Stimulated activated CD8-positive, alpha-beta memory T cell treated with anti-CD3 and anti-CD28 coated beads, Interleukin-15, amount 100 ng/mL, for 24 hours (primary cell): ENCODE measurements at places on chromosomes 13 and 19.

GRCh38 chr13:113635709-113636108 is 22.3 kb downstream of the ATP4B start:
- DNase-seq, result no peak

GRCh38 chr19:19224150-19224851 is 12.5 kb downstream of the NCAN start:
- no peak for DNase-seq

GRCh38 chr19:13923194-13923987 is 14.8 kb downstream of the PODNL1 start:
- DNase-seq, result no peak

DNA sequence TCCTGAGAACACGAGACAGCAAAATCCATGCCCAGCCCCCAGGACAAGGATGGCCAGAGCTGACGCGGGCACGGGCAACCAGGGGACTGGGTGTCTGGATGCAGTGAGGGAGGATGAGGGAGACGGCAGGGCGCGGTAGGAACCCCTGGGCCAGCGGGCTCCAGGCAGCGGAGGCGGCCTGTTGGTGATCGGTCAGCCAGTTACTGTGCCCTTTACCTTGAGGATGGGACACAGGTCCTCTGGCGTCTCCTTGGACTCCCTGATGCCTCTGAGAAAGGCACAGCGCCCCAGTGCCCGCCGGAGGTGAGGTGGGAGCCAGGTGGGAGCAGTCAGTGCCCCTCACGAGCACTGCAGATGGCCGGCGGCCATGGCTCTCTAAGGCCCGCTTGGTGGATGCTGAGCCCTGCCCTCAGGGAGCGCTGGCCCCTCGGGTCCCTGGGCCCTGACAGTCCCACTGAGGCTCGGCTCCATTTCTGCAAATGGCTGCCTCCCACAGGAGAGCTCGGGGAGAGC is 31.2 kb downstream of the C13orf46 start:
- DNase-seq, result no peak

DNA sequence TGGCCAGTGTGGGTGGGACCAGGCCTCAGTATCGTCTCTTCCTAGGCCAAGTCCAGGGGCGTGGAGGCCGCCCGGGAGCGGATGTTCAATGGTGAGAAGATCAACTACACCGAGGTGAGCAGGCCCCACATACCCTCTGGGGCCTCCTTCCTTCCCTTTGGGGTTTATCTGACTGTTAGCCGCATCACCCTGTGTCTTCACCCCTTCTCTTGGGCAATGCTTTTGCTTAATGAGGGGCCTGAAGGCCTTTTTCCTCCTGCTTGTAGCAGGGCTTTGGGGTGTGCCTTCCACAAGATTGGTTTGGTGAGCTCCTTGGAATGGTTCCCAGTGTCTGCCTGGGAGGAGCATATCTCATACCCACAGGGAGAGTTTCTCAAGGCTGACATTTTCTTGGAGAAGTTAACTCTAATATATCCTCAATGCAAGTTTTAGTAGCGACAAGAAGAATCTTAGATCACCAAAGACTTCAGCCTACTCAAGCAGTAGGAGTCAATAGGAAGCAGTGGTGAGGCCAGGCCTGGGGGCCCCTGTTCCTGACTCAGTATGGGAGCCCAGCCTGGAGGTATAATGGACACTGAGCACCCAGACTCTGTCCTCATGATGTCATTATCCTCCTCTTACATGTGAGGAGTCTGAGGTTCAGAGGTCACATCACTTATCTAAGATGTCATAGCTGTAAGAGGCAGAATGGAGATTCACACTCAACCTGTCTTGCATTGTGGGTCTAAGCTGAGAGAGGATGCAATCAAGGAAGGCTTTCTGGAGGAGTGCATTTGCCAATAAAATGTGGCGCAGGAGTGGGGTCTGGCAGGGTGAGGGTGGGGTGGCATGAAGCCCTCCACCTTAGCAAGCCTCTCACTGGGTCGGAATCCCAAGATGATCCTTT is 2.0 kb downstream of the GPI start:
- no peak for DNase-seq

DNA sequence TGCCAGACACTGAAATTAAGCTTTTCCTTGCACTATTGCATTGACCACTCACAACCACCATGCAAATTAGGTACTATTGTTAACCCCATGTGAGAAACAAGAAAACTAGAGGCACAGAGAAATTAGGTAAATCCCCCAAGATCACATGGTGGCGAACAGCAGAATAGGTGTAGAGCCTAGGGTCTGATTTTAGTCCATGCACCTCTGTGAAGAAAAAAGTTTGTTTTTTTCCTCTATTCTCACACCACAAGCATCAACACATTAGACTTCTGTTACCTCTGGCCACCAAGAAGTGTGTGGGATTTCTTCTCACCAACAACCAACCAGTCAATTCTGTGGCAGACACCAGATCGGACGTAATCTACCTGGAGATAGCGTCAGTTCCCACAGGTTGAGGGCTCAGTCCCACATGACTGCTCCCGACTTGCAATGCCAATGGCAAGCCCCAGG is 391.9 kb downstream of the COG6 start:
- DNase-seq, result no peak

GRCh38 chr19:57363688-57364181 is 384 bp downstream of the TRAPPC2B start:
- DNase-seq, result no peak

- DNase-seq, result no peak
Measured at GRCh38 chr19:38063928-38064327, 156.9 kb downstream of the SIPA1L3 start.

DNA sequence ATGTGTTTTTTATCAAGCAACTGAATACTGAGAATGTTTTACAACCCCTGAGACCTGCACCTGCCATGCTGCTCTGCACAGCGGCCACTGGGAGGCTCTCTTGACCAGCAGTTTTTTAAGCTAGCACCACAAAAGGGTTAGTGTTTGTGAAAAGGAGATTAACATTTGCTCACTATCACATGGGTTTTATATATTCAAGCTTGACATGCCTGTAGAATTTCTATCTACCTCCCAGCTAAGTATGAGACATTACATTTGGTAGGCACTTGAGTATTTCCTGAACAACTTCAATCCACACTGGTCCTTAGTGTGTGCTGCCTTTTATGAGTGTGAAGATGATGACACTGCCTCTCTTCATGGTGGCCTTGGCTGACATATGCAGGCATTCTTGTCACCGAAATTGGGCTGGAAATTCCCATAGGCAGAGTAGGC is 1238.9 kb downstream of the UQCRFS1 start:
- no peak for DNase-seq

DNA sequence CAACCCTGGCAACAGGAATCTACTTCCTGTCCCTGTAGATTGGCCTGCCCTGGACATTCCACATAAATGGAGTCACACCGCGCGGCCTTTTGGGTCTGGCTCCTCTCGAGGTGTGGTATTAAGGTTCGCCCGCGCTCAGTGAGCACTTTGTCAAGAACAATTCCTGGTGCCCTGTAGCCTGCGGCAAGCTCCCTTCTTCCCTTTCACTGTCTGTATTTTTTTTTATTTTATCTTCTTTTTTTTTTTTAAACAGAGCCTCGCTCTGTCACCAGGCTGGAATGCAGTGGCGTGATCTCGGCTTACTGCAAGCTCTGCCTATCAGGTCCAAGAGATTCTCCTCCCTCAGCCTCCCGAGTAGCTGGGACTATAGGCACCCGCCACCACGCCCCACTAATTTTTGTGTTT is 28.3 kb downstream of the PEX11G start:
- no peak for DNase-seq

DNA sequence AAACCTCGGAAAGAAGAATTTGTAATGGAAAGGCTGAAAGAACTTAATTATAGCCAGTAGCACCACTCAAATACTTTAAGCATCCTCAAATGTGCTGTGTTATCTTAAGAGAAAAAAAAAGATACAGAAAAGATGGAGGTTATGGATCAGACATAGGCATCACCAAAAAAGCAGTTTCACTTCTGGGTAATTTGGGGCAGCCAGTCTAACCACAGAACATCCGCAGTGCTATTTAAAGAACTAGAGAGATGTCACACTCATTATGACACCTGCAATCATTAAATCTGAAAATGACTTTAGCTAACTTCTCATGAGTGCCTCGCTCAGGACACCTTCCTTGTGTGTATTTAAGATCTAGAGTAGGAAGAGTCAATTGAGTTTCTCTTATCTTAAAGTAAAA is 211.8 kb downstream of the RBM26 start:
- DNase-seq, result no peak

GRCh38 chr19:16385296-16385695 is 60.7 kb downstream of the KLF2 start:
- DNase-seq, result no peak

DNA sequence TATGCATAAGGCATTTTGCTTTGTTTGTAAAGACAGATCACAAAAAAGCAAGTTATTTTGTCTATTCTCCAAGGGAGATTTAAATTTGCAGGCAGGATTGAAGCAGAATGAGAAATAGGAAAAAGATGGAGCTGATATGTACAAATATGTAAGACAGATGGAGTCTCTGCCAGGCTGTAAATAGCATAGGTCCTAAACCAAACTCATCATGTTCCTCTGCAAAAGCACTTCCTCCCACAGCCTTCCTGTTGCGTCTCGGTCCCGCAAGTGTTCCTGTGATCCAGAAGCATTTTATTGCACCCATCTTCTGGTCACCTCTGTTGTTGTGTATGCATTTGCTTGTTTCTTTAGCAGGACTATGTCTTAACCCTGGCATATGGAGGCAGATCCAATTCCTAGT is 95.7 kb upstream of the CLDN10 start:
- DNase-seq, result no peak

- no peak for DNase-seq
Measured at GRCh38 chr13:77980592-77980991, 62.0 kb upstream of the EDNRB start.

DNA sequence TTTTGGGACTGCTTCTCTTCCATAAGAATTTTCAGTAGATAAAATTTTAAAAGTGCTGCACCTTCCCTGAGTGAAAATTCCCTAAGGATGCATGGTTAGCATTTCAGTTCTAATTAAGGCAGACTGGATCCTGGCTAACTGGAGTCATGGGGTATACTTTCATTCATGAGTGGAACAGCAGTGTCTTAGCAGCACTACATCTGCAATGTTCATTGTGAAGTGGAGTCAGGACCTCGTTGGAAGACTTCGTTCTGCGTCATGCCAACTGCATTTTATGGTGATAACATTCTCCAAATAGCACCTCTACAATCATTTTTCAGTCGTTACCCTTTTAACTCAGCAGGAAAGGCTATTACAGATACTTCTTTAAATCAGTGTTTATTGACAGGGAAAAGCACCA is 25.5 kb downstream of the PHF11 start:
- DNase-seq, result no peak

DNA sequence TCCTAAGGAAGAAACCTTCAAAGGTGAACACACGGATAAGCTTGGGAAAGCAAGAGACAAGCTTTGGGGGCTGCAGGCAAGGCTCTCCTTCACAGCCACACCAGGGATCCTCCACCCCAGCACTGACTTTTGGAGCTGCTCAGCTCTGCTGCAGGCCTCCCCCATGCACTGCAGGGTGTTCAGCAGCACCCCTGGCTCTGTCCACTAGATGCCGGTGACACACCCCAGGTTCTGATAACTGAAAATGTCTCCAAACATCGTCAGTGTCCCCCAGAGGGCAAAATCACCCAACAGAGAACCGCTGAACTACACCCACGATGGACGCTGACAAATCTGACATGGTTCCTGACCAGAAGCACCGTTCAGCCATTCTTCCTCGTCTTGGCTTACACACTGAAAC is 90.5 kb downstream of the STK24 start:
- no peak for DNase-seq

- no peak for DNase-seq
Measured at GRCh38 chr13:60959427-60959826, 456.2 kb downstream of the PCDH20 start.

DNA sequence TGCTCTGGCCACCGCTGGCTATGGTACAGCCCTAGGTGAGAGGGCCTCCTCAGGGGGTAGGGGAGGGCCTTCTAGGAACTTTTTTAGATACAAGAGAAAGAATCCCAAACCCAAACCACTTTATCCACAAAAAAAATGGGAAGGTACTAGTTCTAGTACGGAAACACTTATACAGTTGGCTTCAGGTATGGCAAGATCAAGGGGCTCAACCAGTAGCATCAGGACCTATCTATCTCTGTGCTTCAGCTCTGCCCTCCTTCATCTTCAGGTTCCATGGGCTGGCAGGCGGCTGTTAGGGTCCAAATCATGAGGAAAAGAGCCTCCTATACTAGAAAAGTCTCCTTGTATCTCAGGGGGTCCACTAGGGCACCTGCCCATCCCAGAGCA is 1.8 kb downstream of the MRI1 start:
- DNase-seq, result no peak

- DNase-seq, result no peak
Measured at GRCh38 chr13:28478127-28478526, 16.8 kb downstream of the FLT1 start.

- DNase-seq, result no peak
Measured at GRCh38 chr13:40547591-40548315, 118.7 kb downstream of the FOXO1 start.

- DNase-seq, result no peak
Measured at GRCh38 chr19:10747271-10747670, 29.4 kb downstream of the DNM2 start.

- no peak for DNase-seq
Measured at GRCh38 chr13:45519493-45519892, 54.8 kb downstream of the COG3 start.

DNA sequence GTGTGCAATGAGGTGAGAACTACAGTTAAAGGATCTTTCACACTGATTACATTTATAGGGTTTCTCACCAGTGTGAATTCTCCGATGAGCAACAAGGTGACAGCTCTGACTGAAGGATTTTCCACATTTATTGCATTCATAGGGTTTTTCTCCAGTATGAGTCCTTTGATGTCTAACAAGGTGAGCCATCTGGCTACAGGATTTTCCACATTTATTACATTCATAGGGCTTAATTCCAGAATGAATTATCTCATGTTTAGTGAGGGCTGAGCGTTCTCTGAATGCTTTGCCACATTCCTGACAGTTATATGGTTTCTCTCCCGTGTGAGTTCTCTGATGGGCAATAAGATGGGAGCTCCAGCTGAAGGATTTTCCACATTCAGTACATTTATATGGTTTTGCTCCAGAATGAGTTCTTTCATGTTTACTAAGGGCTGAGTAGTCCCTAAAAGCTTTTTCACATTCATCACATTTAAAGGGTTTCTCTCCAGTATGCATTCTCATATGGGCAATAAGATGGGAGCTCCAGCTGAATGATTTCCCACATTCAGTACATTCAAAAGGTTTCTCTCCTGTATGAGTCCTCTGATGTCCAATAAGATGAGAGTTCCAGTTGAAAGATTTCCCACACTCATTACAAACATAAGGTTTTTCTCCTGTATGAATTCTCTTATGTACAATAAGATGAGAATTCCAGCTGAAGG is 4.4 kb upstream of the C19orf18 start:
- no peak for DNase-seq

DNA sequence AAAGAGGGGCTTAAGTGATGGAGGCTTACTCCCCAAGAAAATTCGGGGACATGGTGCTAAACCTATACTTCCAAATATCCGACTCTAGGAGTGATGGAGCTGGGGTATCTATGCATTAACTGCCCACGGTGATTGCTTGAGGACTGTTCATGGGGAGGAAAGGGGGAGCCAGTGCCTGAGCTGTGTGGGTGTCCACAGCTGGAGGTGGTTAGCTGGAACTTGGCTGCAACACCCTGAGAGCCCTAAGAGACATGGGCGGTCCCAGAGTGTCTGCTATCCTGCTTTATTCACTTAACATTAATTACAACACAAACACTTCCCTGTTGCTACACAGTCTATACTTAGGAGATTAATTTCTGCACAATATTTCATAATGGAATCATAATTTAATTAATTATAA is 28.1 kb upstream of the POMP start:
- no peak for DNase-seq
